ENCODE measurements at places on chromosomes 1 and 21.

DNA sequence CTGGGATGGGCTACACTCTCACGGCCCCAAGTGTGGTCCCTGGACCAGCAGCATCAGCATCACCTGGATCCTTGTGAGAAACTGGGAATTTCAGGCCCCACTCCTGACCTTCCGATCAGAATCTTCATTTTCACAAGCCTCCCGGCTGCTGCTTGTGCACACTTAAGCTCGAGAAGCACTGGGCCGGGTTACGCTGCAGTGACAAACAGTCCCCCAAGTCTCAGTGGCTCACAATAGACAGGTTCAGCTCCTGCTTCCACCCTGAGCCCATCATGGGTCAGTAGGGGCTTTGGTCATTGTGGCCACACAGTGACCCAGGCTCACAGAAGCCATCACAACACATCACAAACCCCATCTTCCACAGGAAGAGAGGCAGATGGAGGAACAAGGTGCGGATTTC is 63.5 kb downstream of the FHAD1 start:
- DNase-seq: no peak

DNA sequence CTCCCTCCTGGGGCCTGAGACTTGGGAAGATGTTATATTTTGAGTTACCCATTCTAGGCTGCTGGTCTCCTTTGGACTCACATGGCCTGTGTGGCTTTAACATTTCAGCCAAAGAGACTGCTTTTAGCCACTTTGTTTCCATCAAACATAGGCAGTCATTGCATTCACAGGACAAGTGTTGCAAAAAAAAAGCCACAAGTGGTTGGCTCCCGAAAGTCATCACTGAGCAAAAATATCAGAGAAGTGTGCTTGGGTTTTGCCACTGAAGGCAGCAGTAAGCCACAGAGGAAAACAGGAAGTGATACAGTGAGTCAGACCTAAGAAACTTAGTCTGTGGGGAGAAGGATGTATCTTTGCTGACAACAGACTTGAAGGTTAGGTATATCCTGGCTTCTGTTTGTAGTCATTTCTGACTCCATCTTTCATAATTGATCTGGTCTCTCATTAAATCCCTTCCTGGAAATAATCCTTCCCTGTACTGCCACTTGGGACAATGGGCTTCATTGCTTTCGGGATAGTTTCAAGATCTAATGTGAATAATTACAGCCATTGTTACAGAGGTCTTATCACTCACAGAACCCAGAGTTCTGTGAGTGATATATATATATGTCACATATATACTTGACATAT is 80.9 kb downstream of the COLGALT2 start:
- peak; percentile 16 for DNase-seq

GRCh38 chr1:103416681-103417286 is 108.7 kb upstream of the RNPC3 start:
- no peak for DNase-seq

DNA sequence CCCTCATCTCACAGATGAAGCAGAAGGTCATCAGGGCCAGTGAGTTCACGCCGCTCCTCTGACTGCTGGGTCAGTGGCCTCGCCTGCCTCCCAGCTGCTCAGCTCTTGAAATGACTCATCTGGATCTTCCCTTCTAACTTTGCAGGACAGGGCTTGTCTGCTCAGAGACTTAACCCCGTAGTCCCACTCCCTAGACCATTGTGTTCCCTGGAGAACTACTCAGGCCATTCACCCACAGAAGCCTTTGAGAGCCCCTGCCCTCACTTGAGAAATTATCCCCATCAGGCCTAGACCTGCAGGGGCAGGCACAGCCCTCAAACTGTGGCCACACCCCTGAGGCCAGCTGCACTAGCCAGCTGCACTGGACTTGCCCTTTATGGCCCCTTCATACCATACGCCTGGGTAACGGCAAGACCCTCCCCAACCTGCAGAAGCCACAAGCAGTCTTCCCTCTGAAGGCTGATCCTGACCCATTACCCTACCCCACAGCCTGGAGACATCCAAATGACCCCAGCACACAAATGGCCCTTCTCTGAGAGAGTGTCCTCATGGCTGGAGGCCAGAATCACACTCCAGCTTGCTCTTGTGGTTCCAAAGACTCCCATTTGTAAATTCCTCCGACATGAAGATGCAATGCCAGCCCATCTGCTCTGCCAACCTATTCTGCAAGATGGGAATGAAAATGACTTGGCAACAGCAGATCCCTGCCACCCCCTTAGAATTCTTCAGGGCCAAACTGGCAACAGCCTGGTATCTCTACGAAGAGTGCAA is 33.2 kb downstream of the RCSD1 start:
- DNase-seq: no peak

DNA sequence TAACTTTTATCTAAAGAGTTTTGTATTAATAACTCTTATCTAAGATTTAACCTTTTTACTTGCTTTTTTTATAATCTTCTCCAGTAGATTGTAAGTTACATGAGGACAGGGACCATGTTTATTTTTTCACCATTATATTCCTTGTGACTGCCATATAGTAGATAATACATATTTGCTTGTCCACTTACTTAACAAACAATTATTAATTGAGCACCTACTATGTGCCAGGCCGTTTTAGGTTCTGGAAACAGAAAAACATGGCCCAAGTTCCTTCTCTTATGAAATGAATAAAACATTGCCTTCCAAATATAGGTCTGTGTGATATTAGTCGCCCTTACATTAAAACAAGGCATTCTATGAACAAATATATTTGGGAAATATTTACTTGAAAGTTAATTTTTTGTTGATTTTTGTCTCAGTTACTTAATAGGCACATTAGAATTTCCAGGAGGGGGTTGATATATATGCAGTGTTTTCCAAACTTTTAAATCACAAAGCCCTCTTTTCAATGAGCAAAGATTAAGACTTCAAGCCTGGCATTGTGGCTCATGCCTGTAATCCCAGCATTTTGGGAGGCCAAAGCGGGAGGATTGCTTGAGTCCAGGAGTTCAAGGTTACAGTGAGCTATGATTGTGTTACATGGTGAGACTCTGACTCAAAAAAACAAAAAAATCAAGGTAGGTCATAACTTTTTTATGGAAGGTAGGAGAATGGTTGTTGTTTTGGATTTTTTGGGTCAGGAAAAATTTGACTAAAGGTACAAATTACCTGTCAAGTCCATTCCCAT is 22.7 kb downstream of the CDKN2C start:
- no peak for DNase-seq

DNA sequence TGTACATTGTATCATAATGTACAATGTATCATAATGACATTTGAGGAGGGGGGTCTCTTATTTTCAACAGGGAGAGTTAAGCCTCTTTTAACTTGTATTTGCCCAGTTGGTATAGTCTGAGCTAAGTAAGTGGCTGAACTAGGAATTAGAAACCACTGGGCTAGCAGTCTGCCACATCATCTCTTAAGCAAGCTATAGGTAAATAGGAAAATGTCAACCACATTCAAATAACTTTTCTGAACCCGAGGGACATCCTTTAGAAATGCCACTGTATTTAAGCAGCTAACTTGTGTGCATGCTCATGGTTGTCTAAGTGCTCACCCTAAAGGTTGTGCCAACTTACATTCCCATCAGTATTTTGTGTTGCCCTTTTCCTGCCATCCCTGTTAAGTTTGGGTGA is 35.5 kb upstream of the ASB17 start:
- DNase-seq: no peak

DNA sequence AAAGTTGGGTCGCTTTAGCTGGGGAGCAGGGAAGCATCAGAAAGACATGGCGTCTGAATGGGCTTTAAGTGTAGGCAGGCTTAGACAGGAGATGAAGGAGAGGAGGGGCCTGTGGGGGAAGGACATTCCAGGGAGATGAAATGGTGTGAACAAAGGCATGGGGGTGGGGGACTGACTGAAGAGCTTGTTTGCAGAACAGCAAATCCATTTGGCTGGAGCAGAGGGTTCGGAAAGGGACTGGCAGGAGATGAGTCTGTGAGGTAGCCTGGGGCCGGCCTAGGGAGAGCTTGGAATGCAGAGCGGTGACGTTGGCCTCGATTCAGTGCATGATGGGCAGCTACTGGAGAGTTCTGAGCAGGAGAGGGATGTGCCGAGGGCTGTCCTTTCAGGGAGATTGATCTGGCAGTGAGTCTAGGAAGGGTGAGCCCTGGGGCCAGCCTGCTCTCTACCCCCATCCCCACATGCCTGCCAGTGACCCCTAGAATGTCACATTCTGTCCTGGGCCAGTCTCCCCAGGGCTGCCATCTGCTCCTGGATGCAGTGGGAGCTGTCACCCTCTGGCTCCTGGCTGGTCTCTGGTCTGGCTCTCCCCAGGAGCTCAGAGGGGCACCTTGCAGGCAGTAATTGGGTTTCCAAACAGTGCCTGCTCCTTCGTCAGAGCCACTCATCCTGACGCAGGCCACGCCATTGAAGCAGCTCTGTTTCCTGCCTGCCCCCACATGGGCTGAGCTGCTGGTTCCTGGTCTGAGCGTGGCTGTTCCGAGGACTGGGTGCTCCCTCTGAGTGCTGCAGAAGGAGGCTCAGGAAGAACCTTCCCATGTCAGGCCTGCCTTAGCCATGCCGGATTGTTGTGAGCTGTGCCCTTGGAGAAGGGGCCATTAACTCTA is 22.3 kb upstream of the TMEM222 start:
- DNase-seq: no peak

DNA sequence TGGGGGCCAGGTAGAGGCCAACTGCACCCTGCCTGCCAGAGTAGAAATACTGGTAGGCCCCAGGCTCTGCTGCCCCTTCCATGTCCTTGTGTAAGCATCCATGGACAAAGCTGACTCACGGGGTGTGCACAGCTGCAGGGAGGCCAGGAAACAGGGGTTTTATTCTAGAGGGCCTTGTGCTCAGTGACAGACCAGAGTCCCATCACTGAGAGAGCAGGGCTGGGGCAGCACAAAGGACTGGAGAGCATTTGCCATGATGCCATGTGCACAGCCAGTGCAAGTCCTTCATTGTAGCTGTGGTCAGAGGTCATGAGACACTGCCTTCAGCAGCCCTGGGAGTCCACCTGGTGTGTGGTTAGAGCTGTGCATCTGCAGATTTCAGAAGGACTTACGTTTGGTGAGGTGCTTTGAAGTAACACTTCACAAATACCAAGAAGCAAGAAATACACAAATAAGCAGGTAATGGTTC is 8.1 kb downstream of the ARF1 start:
- no peak for DNase-seq

DNA sequence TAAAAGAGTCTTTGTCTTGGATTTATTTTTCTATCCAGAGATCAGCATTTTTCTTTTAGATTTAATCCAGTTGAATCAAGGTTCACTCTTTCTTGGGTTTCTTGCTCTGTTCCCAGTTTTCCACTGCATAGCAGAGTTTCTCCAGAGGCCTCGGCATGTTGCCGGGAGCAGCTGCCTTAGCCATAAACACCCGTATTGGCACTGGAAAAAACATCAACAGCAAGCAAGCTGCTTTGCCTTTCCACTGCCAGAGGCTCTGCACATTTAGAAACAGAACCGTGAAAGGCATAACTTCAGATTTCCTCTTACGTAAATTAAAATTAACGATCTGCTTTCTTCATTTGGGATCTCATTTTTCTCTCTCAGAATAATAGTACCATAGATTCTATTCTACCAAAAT is 181.8 kb upstream of the L1TD1 start:
- DNase-seq: no peak

DNA sequence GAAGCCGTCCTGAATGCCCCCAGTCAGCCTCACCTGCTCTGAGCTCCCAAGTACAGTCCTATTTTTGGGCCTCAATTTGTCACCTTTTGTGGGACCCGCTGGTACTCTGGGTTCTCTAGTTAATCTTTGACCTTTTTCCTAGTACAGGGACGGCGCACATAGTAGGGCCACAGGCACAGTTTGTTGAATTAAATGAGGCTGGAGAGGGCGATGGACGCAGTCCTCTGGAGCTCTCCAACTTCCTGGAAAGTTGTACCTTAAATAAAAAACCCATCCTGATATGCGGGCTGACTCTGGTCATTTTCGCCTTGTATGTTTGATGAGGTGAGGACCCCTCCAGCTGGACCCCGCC is 4.8 kb downstream of the FAM110D start:
- DNase-seq: no peak

- peak; percentile 60 for DNase-seq
These were observed 31.0 kb downstream of the TNNT2 start for GRCh38 chr1:201346337-201346939.

GRCh38 chr1:6179564-6180175 is 451 bp downstream of the CHD5 start:
- DNase-seq: no peak

Data from DMS153 (cell line).